ENCODE measurements at places on chromosomes 1 and 21.

GRCh38 chr1:10378081-10378841 lies 20.6 kb upstream of the PGD start:
- DNase-seq, result no peak

DNA sequence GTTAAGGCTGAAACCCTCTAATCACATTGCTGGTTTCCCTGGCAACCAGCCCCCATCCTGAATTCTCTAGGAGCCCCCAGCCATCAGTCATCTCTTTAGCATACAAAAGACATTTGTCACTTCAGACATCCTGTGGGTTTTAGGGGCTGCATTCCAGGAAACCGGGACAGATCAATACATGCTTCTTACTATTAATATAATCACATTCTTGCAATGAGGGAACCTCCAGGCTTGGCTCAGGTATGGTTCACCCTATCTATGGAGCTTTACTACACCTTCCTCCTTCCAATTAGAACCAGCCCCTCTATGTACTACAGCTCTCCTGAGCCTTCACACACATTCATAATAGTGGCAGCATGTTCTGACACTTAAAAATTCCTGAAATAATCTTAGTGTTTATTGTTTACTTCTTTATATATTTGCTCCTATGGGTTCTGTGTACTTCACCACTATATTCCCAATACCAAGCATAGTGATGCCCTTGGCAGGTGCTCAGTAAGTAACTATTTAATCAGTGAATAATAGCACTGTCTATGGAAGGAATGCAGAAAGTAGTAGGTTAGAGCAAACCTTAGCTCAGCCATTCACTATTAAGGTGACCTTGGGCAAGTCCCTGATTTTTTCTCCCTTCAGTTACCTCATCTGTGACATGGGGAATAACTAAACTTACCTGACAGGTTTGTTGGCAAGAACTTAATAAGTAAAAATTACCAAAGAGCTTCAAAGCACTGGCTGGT lies 59.6 kb downstream of the ZNF678 start:
- DNase-seq, result no peak

GRCh38 chr1:179824265-179824664 lies 53.3 kb downstream of the TOR1AIP2 start:
- no peak for DNase-seq

- DNase-seq, result no peak
Observed at GRCh38 chr1:232014941-232015340, 388.4 kb downstream of the DISC1 start.

DNA sequence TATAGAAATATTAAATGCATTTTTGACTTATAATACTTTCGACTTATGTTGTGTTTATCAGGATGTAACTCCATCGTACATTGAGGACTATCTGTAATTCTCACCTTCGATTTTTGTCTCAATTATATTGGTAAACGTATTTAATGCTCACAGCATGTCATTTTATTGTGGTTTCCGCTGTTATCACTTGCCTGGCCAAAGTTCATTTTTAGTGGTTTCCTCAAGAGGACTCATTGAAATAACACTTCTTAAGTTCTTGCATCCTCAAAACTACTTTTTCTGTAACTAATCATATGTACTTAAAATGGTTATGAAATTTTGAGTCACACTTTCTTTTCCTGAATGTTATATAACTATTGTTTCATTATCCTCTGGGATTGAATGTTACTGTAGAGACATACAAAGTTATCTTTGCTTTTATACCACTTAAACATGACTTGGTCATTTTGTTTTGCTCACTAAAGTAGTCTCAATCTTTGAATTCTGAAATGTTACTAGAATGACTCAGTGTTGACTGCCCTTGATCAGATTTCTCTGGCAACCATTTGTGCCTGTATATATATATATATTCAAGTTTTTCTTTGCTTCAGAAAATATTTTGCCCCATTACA lies 289.6 kb upstream of the PROX1 start:
- no peak for DNase-seq

GRCh38 chr1:32709476-32709875 lies 6.9 kb upstream of the SYNC start:
- no peak for DNase-seq

DNA sequence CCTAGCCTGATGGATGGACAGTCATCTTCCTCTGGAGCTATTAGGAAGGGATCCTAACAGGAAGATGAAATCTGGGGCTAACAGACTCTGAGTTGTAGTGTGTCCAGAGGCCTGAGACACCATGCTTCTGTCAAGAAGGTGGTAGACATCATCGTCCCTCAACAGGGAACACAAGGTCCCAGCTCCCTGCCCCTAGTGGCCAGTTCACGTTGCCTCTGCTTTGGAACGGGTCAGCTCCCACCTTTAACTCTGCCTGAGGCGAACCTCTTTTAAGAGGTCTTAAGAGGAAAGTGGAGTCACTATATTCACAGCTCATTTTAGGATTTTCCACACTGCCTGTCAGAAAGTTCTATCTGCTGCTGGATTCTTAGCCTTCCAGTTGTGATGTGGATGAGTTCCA lies 28.3 kb downstream of the LRRC71 start:
- DNase-seq, result no peak

GRCh38 chr1:68206848-68207689 lies 25.3 kb downstream of the WLS start:
- no peak for DNase-seq

GRCh38 chr1:37793773-37794371 lies at the start of gene MANEAL:
Gene MANEAL (plus strand): TSS chr1:37793847. CDS start chr1:37794183, 336 bp downstream.
- DNase-seq, result peak; percentile 86

GRCh38 chr1:54124472-54124871 lies 28.3 kb downstream of the CDCP2 start:
- no peak for DNase-seq

DNA sequence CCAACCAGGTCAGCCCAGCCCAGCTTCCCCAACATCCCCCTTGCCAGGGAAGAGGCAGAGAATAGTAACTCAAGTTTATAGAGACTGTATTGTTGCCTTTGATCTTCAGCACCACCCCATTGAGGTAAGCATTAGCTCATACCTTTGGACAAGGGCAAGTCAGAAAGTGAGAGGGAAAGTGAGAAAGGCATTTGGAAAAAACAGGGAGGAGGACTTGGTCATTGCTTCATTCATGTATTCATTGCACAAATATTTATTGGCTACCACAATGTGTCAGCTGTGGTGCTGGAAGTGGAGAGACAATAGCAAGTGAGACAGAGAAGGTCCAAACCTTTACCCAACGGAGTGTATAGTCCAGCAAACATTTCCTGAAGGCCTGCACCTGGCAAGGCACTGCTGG lies 561.2 kb downstream of the KIF26B start:
- DNase-seq, result no peak

Measured in GM13977 (cell line).